ENCODE measurements at places on chromosomes 7 and 10.

GRCh38 chr10:89566095-89566950 lies 30.9 kb upstream of the SLC16A12 start:
- DNase-seq: no peak

- DNase-seq: no peak
These were observed 184.0 kb upstream of the LYZL1 start for GRCh38 chr10:29104661-29105399.

DNA sequence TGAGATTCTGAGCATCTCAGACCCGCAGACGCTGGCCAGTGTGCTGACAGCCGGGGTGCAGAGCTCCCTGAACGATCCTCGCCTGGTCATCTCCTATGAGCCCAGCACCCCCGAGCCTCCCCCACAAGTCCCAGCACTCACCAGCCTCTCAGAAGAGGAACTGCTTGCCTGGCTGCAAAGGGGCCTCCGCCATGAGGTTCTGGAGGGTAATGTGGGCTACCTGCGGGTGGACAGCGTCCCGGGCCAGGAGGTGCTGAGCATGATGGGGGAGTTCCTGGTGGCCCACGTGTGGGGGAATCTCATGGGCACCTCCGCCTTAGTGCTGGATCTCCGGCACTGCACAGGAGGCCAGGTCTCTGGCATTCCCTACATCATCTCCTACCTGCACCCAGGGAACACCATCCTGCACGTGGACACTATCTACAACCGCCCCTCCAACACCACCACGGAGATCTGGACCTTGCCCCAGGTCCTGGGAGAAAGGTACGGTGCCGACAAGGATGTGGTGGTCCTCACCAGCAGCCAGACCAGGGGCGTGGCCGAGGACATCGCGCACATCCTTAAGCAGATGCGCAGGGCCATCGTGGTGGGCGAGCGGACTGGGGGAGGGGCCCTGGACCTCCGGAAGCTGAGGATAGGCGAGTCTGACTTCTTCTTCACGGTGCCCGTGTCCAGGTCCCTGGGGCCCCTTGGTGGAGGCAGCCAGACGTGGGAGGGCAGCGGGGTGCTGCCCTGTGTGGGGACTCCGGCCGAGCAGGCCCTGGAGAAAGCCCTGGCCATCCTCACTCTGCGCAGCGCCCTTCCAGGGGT lies 703 bp downstream of the RBP3 start:
- no peak for DNase-seq

GRCh38 chr10:104077247-104077646 lies 8.4 kb downstream of the COL17A1 start:
- DNase-seq: no peak

DNA sequence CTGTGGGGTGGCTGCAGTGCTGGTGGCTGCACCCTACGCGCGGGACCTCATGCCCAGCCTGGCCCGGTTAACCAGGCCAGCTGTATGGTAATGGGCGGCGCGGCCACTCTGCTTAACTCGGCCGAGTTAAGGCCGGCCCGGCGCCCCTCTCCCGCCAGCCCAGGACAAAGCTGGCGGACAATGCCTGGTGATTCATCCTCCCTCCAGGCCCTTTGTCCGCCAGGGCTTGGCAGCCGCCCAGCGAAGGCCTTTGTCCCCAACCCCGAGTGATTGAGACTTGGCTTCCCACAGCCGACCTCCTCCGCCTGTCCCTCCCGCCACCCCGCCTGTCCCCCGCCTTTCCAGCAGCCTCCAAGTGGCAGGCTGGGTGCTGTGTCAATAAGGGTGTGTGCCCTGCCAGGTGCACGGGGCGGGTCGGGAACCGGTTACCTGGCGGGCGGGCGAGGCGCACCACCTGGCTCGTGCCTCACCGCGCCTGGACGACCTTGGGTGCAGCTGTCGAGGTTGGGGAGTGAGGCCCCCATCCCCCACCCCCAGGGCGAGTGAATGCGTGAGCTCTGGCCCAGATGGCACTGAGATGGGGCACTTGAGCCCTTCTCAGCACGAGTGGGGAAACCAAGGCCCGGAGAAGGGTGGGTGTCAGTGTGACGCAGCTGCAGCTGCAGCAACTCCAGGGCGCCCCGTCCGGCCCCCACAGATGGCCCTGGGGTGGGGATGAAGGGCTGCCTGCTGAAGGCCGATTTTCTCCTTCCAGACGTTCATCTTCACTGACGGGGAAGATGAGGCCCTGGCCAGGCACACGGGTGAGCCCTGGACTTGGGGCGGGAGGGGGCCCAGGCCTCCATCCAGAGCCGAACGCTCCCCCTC lies 4.6 kb downstream of the LFNG start:
- no peak for DNase-seq

GRCh38 chr10:97611473-97611872 lies 21.8 kb downstream of the MORN4 start:
- DNase-seq: no peak

Measured in activated naive CD4-positive, alpha-beta T cell treated with Interleukin-2 at 50 U/mL for 16 hours (primary cell).